ENCODE measurements at places on chromosomes 7 and 10.

DNA sequence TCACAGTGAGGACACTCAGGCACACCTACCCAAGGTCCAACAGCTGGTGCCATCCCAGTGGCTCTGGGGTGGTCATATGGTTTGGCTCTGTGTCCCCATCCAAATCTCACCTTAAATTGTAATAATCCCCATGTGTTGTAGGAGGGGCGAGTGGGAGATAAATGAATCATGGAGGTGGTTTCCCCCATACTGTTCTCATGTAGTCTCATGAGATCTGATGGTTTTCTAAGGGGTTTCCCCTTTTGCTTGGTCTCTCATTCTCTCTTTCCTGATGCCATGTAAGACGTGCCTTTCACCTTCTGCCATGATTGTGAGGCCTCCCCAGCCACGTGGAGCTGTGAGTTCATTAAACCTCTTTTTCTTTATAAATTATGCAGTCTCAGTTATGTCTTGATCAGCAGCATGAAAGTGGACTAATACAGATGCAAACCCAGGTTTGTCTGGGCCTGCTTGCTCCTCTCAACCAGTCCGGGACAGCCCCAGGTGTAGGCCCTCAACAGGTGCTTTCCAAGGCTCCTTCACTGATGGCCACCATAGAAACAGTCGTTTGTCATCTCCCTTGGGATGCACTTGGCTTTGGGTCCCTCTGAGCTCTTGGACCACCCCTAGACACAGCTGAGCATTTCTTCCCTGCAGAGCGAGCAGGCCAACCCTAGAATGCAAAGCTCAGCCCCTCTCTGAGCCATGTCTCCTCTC is 101.3 kb upstream of the CTBP2 start:
- DNase-seq: no peak

GRCh38 chr10:97333351-97333600 is 1.3 kb downstream of the FRAT2 start:
- DNase-seq: no peak

DNA sequence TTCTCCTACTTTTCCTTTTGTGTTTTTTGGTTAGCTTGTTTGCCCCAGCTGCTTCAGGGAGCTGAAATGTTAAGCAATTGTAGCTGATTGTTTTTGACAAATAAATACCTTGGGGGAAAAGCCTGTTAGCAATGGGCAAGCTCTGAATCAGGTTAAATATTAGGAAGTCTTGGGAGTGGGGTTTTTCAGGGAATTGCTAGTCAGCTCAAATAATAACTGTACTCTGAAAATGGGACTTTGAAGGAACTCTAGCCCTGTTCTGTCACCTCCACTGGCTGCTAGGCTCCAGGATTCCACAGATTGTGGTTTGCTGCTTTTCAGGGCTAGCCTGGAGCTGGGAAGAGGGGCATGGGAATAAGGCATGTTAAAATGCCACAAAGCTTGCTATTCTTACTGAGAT is 39.5 kb downstream of the ADK start:
- DNase-seq: no peak

DNA sequence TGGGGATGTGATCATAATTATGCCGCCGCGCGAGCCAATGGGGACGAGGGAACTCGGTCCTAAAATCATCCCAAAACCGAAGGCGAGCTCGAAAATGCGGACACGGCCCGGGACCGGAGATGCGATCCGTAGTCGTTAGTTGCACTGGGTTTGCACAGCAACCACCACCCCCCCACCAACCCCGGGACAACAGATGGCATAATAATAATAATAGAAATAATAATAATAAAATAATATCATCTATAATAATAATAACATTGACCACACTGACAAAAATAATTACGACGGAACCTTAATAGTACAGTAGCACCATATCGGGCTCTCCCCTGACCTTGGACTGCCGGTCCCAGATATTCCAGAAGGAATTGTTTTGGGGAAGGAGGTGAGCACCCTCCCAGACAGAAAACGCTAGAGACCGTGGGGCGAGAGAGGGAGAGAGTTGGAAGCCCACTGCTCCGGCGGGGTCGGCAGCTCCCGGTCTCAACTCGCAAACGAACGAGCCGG is 1.1 kb upstream of the EMX2 start:
- no peak for DNase-seq

DNA sequence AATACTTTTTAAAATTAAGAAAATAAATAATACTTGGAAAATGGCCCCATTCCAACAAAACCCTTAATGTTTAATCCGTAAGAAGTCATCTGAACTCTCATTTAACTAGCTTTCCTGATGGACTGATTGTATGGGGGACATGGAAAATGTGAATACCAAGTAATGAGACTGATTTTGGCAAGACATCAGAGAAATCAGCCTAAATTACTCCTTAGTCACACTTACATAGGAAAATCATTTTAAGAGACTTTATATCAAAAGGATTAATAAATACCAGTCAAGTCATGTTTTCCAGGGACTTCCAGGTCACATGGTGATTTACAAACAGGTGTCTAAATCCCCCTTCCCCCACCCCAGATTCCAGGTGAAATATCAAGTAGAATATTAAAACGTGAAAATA is 58.2 kb downstream of the GRM8 start:
- DNase-seq: no peak

DNA sequence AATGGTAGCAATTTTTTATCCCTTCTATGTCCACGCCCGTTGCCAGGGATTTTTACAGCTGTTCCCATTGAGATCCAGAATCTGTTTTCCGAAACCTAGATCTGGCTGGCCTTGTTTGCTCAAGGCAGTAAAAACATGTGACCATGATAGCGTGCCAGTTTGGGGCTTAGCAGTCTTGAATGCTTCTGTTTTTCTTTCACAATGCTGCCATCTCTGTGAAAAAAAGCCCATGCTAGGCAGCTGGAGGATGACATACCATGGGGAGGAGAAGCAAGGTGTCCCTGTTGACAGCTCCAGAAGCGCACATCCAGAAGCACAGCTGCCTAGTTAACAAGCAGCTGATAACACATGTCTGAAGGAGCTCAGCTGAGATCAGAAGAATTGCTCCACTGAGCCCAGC is 2.2 kb upstream of the ZNF92 start:
- DNase-seq: no peak

DNA sequence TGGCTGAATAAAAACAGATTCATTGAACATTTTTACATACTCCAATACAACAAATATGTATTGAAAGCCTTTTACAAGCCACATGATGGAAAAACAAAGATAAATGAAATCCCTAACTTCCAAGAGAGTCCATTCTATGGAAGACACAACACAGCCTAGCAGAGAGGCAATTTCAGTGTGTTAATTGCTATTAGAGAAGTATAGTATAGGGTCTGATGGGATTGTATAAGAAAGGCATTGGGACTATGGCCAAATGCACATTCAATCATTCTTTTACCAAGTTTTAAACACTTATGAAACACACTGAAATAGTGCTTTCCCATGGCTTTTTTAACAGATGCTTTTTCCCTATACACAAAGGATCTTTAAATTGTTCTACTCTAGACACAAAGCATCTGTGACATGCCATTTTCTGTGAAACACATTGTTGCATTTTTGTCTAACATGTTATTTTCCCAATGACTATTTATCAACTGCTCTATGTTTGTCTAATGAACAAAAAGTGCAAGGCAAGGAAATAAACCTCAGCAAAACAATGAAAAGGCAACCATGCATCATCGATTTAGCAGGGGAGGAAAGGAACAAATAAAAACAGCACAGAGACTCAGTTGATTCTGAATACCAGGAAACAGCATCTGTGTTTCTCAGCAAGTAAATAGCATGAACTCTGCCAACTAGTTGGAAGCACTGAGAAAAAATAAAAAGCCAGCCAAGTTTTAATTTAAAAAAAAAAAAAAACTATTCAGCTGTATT is 42.4 kb upstream of the PHYHIPL start:
- DNase-seq: no peak

- DNase-seq: no peak
These were observed 6.7 kb downstream of the OR13A1 start for GRCh38 chr10:45308707-45309106.

DNA sequence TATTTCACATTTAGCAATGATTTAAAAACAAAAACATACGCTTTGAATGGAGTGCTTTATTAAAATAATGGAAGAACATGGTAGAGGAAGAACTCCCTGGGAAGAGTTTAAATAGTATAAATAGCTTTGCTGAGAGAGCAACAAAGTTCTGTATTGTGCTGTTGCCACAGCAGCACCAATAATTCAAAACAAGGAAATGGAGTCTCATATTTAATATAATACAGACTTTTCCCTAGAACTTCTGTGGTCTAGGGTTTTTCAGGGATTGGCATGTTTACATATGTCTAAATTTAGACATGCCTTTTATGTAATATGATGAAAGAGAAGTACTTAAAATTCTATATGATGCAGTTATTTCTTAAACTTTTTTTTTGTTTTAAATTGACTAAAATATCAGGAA is 217.2 kb upstream of the HDAC9 start:
- no peak for DNase-seq

DNA sequence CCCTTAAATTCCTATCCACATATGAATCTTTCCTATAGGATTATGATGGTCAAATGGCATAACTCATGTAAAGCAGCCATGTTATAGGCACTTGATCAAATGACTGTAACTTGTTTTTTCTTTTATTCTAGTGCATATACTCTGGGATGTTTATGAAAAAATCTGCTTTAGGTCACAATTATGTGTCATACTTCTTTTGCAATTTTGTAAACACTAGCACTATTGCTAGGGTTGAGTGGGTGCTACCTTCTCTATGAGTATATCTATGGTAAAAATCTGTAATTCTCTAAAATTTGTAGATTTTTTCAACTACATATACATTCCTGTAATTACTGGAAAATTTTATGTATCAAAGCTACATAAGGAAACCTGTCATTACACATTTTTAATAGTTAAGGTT is 50.0 kb downstream of the HGF start:
- DNase-seq: no peak

- no peak for DNase-seq
These were observed 177.6 kb upstream of the LRRTM3 start for GRCh38 chr10:66748217-66748616.

DNA sequence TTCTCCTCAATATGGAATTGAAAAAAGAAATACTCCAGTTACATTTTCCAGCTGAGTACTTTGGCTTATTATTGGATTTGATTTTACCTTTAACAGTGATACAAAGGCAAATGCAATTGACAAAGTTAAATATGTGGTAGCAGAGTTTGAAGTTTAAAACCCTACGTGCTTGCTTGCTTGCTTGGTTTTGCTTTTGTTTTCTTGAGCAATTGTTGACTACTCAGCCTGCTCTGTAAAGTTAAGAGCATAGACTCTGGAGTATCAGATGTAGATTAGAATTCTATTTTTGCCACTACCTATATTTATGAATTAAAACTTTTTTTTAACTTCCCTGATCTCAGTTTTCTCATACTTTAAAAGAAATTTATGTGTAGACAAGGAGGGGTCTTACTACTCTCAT is 51.4 kb downstream of the PCDH15 start:
- no peak for DNase-seq

DNA sequence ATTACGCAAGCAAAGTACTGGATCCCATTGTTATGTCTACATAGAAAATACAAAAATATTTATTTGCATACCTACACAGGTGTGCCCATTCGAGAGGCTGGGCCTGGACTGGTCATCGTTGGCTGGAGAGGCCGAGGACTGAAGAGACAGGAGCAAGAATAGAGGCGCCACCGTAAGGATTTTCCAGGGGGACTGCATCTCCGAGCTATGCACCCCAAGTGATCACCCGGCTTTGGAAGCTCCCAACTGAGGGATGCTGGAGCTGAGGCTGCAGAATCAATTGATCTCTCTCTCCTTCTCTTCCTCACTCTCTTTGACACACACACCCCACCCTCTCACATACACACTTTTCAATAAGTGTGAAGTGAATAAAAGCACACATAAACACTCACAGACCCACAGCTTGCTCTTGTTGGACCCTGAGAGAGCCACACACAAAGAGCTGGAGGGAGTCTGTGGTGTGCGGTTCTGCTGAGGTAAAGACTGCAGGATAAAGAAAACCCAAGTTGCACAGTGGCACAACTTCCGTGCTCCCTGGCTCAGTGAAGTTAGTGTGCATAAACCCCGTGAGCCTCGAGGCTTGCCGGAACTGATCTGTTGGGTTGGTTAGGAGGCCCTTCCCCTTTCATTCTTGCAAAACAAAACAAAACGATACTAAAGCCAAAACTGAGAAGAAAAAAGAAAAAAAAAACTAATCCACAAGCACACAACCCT is at the start of gene AOAH:
Gene AOAH (minus strand): TSS at position 544 of the 714 bp plus-strand sequence. CDS start 346 bp downstream, at position 198.
- no peak for DNase-seq

DNA sequence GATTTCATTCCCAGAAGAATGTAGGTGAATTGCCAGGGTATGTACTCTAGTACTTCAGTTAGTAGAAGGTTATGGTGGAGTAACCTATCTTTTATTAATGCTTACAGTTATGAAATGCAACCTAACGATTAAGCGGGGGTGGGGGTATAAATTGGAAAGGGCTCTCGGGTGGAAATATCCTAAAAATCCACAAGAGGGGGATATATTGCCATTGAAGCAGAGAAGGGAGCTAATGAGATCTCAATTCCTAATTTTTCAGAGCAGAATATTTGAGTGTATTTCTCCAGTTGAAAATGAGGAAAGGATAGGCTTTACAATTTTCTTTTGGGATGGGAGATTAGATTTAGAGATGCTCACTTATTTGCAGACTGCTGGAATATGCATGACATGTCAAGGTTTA is 90.8 kb downstream of the DNAJB9 start:
- no peak for DNase-seq

GRCh38 chr7:26590709-26591108 is 273.7 kb downstream of the SKAP2 start:
- no peak for DNase-seq

GRCh38 chr10:21502348-21502740 is 23.1 kb downstream of the SKIDA1 start:
- DNase-seq: no peak

- no peak for DNase-seq
These were observed 723.5 kb upstream of the POM121L12 start for GRCh38 chr7:52311886-52312285.

- DNase-seq: no peak
These were observed 61.6 kb downstream of the GRK5 start for GRCh38 chr10:119268871-119269506.

DNA sequence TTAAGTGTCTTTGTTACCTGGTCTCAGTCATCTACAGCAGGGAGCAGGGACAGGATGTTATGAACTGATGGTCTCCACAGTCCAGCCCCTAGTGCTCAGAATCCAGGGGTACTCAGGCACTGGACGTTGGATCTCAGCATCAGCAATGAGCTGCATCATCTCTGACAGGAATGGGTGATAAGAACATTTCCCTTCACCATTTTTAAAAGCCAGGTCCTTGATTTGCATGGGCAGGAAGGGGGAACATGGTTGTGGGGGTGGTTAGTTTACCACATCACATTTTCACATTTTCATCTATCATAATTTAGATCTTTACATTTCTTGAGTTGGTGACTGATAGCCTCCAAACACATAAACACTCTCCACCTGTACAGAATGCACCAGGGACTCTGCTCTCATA is 427.8 kb upstream of the NPVF start:
- DNase-seq: no peak

- DNase-seq: no peak
These were observed 6.7 kb downstream of the FAM180A start for GRCh38 chr7:135741905-135742304.

- no peak for DNase-seq
These were observed 50.1 kb upstream of the LMTK2 start for GRCh38 chr7:98056580-98056979.

- DNase-seq: no peak
These were observed 520.7 kb downstream of the KCNMA1 start for GRCh38 chr10:77116904-77117303.

- no peak for DNase-seq
These were observed at the start of gene PTPRZ1 for GRCh38 chr7:121872831-121873288. Gene PTPRZ1, plus strand, starts transcription at chr7:121873161. Its CDS starts 339 bp downstream, at chr7:121873500.

- peak; percentile 16 for DNase-seq
These were observed 45.1 kb downstream of the ST8SIA6 start for GRCh38 chr10:17409170-17409733.

GRCh38 chr7:156475666-156476065 is 164.9 kb upstream of the RNF32 start:
- no peak for DNase-seq

Data from HAP-1 (cell line).